Epithelial cell of esophagus (primary cell): ENCODE measurements at places on chromosomes 12 and 14.

- no peak for DNase-seq
Observed at GRCh38 chr12:113909776-113910420, 56.2 kb downstream of the RBM19 start.

DNA sequence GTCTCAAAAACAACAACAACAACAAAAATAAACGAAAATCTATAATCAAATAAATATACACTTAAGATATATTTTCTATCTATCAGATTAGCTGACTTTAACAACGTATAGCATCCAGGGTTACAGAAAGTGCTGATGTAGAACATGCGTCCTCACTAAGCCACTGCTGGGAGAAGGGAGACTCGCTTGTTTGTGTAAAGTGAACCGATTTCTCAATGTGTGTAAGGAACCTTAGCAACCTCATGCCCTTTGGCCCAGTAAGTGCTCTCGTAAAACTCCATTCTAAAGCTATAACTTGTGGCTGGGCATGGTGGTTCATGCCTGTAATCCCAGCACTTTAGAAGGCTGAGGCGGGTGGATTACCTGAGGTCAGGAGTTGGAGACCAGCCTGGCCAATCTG, 23.8 kb downstream of the NFKBIA start:
- DNase-seq: no peak

GRCh38 chr12:80099259-80099658, at the start of gene OTOGL:
TSS of gene OTOGL (plus strand) at chr12:80099537. CDS start at chr12:80209432, 109,895 bp downstream.
- no peak for DNase-seq

DNA sequence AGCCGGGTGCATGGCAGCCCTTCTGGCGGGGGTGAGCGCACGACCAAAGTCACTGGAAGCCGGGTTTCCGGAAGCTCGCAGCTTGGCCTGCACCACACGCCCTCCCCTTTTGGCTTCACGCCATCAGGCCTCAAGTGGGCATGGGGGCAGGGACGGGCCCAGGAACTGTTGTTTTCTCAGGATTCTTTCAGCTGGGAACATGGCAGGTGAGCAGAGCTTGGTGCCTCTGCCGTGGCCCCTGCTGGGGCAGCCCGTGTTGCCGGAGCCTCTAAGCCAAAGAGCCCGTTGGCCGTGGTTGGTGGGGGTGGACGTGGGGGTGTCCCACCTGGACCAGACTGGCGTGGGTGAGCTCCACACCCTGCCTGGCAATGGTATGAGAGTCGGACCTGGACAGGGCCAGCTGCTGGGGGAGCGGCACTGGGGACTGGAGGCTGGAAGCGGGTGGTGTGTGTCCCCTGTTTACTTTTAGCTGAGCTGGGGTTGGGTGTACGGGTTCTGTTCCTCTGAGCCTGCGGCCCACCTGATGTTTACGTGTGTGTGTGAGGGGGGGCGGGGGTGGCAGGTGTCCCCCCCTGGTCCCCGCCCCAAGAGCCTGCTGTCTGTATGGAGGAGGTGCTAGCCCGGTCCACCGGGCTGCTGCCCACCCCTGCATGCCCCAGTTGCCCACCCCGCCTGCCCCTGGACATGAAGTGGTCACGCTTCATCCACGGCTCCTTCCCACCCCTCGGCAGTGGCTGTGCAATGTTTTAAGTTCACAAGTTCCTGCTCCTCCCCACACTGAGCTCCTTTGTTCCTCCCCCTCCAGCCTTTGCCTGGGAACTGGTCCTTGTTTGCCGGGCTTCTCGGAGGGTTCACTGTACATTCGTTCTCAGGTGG, 28.7 kb upstream of the PLD4 start:
- no peak for DNase-seq

DNA sequence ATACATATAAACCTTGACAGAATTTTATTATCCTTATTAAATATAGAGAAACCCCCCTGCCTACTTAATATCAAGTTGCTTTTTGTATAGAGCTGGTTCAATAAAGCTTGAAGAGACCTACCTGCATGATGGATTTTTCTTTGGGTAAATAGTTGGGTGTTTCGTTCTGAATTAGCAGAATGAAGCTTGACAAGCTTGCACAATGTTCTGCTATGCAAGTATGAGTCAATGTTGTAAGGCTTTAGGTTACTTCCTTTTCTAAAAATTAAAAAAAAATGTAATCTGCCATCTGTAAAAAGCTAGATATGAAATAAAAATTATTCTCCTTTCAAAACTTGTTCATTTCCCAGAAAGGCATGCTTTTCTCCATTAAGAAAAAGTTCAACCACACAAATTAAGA, 1662.6 kb upstream of the SEL1L start:
- DNase-seq: peak; percentile 55

DNA sequence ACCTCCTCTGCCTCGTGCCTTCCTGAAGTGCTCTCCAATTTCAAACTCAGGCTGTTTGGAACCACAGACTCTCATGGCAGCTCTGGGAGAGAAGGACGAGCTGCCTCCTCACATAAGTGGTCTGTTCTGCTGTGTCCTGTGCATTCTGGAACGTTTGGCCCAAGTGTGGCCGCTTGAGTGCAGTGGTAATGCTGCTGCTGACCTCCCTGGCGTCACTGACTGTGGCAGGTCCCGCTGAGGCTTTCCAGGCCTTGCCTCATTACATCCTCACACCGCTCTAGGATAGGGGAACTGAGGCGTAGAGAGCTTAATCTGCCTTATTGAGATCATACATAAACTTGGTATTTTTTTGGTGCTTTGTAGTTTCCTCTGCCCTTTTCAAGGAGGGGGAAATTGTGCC, 14.2 kb downstream of the CCDC92 start:
- no peak for DNase-seq

DNA sequence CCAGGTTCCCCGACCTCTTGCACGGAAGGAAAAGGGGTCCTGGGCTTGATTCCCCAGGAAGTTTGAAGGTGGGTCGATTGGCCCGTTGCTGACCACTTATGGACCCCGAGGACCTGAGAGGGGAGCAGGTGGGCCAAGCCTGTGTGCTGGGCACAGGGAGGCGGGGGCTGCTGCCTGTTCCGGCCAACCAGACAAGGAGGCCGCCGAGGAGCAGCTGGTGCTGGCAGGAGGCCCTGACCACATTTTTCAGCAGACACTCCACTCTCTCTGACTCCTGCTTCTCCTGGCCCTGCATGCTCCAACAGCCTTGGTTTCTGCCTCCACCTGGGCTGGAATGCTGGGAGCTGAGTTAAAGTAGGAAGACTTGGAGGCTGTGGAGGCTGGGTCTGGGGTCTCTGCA, 42.8 kb downstream of the NOS1 start:
- no peak for DNase-seq

DNA sequence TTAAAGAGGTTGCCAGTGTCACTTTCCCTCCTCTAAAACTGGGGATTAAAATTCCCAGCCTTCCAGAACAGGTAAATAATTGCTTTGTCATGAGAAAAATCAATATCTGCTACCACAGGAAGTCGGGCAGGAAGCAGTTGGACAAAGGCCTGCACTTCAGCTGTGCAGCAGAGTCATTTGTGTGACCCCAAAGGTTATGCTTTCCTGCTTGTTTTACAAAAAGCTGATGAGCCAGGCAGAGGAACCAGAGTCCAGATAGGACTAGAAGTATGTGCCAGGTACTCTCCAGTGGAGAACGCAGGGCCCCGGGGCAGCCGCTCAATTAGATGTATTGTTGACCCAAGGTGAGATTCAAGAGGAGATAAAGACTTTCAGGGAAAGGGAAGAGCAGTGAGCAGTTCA, 117.1 kb upstream of the FRMD6 start:
- peak; percentile 49 for DNase-seq

- DNase-seq: no peak
Observed at GRCh38 chr12:52891044-52891443, 13.8 kb downstream of the KRT8 start.

- DNase-seq: no peak
Observed at GRCh38 chr14:94728950-94729349, 41.0 kb downstream of the GSC start.

DNA sequence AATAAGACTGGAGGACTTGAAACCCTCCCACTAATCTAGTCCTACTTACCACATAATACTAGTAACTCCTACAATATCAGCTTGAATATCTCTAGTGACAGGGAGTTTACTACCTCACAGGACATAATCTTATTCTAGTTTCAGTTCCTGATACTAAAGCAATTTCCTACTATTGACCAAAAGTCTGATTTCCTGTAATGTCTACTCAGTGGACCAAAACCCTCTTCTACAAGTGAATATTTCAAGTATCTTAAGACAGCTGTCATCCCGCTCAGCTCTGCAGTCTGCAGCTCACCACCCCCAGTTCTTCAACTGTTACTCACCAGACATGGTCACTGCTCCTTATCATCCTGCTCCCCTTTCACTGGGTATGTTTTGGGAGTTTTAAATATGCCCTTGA, 70.8 kb upstream of the TMCC3 start:
- DNase-seq: no peak

- no peak for DNase-seq
Observed at GRCh38 chr12:117680312-117680711, 288.5 kb downstream of the KSR2 start.

DNA sequence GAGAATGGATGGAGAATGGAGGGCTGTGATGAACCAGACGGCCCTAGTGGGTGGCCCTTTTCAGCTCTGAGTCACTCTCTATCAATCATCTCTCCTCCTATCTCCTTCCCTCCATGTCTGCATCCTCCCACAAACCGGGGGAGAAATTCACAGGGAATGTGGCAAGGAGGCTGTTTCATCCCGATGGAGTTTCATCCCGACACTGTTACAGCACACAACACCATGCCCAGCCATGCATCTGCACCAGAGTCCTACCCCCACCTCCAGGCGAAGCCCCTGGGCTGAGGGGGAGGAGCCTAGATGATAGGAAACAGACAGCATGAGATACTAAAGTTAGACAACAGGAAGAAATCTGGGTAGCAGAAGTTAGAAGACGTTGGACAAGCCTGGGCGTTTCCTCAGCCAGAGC, 20.8 kb downstream of the SLC8B1 start:
- DNase-seq: no peak

DNA sequence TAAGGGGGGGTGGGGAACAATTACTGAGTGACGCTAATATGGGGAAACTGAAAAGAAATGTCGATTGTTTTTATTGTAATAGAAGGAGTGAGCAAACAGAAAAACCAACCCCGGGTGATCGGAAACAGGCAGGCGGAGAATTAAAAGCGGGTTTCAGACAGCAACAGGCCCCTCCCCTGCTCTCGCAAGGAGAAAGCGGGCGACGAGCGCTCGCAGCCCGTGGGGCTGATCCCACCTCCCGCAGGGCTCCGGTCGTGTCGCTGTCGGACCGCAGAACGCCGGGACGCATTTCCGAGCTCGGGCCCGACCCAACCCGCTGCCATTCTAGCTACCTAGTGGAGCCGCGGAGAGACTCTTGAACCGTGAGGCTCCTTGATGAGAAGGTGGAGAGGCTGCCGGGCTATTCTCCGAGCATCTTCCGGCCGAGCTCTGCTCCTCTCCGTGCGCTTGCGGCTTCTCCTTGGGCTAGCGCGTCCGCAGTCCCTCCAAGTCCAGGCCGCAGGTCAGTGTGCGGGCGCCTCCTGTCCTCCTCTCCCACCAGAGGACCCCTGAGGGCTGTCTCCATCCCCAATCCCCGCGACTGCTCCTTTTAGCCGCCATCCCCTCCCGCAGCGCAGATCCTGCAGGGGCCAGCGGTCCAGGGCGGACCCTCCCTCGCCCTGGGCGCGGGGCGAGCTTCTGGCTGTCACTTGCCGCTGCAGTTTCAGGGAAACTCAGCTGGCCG, 4.1 kb upstream of the PAX9 start:
- DNase-seq: peak; percentile 48

DNA sequence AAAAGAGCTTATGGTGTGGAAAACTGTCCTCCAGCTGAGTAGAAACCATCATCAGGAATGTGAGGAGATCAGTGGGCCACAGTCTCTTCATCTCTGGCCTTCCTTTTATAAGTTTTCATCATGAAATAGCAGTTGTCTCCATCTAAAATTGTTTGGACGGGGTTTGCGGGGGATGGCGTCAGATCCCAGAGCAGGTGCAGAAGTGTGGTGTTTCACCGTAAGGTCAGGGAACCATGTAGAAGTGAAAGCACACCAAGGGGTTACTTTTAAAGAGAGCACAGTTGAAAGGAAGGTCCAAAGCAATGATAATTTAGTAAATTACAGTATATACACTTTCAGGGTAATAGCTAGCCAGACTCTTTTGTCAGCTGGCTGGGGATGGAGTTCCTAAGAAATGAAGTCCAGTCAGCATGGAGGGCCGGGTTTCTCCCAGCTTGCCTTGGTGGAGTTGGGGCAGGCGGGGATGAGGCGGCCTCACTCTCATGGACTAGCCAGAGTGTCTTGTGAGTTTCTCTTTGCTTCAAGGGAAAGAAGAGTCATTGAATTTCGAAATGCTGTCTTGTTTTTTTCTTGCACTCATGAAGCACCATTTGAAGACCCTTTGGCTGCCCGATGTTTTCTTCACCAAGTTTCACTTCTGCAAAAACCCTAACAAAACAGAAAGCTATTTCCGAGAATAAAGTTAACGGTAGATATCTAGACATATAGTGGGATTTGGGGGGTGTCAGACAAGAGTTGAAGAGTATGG, 100.6 kb downstream of the ETV6 start:
- no peak for DNase-seq

- no peak for DNase-seq
Observed at GRCh38 chr12:49534731-49535278, 4.0 kb upstream of the KCNH3 start.

GRCh38 chr12:89058402-89058801, 293.9 kb downstream of the DUSP6 start:
- no peak for DNase-seq

DNA sequence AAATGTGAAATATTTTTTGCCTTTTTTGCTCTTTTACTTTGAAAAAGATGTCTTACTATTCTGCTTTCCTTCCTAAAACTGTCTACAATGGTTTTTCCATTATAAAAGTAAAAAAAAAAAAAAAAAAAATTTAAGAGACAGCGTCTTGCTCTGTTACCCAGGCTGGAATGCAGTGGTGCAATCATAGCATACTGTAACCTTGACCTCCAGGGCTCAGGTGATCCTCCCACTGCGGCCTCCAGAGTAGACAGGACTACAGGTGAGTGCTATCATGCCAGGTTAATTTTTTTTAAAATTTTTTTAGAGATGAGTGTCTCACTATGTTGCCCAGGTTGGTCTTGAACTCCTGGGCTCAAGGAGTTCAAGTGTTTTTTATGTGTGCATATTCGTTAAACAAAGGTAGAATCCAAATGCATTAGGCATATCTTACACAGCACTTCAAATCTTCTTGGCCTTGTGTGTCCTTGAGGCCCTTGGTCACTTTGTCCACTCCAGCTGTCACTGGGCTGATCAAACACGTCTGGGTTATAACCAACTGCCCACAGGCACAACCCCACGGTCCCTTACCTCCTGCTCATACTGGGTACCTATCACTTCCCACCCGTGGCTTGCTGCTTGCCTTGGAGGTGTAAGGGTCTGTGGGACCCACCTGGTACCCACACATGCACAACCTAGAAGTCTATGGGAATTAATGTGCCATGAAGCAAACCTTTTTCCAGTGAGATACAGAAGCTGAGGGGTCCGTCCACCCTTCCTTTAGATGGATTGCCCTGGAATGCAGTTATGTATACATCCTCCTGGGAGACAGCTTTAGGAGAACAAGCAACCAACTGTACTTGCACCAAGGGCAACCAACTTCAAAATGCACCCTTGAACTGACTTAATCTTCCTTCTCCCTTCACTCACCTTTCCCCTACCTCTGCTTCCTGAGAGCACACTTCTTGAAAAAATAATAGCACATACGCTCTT, 12.8 kb downstream of the RAD52 start:
- DNase-seq: no peak
